ENCODE measurements at places on chromosomes 7 and 10.

GRCh38 chr10:69004821-69005220 is 16.2 kb downstream of the KIFBP start:
- DNase-seq, result no peak

- no peak for DNase-seq
Observed at GRCh38 chr10:127420138-127420684, 128.9 kb upstream of the NPS start.

GRCh38 chr10:75070961-75071428 is 40.5 kb upstream of the SAMD8 start:
- DNase-seq, result no peak

GRCh38 chr10:129030996-129031843 is 435.8 kb upstream of the MGMT start:
- DNase-seq, result peak; percentile 65

DNA sequence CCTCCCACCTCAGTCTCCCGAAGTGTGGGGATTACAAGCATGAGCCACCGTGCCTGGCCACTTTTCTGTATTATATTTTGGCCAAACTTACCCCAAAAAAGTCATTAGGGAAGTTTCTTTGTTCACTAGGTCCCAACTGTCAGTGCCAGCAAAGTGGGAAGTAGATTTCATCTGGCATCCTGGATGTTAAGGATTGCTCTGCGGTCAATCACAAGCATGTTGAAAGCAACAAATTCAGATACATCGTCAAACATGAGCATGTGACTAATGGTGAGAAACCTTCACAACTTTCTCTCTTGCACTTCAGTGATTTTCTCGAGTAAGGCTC is 14.3 kb upstream of the LRRC17 start:
- DNase-seq, result no peak

- DNase-seq, result no peak
Observed at GRCh38 chr10:58599927-58600553, 87.4 kb downstream of the BICC1 start.

DNA sequence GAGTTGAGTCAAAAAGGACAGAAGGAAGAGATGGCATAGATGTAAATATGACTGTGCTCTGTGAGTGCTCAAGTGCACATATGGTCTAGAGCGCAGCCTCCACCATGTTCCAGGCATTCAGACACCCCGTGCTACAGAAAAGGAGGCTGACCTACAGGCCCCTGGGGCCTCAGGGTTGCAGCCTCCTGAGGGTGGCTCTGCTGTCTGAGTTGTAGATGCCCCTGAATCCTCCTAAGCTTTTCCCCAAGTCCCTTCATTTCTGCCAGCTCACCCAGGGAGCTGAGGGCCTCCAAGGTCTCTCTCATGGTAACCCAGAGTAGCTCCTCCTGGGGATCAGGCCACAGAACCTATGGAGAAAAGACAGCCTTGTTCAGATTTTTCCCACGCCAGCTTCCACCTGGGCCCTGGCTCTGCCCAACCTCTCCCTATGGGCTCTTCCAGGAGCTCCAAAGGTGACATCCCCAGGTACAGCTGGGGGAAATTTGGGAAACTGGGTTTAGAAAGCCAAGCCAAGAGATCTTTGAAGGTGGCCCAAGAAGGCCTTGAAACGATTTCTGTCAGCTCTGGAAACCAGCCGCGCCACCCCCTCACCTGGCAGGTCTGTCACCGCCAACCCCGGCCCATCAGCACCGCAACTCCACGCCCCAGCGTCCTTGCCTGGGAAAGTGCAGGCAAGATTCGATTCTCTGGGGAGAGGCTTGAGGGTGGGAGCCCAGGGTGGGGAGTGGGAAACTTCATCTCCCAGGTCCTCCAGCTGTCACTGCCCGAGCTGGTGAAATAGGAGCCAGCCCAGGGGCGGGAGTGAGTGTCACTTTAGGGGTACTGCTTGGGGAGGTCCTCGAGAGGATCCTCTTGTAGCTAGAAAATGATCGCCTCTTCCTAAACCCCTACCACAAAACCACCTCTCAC is 2.4 kb downstream of the ZNF467 start:
- no peak for DNase-seq

DNA sequence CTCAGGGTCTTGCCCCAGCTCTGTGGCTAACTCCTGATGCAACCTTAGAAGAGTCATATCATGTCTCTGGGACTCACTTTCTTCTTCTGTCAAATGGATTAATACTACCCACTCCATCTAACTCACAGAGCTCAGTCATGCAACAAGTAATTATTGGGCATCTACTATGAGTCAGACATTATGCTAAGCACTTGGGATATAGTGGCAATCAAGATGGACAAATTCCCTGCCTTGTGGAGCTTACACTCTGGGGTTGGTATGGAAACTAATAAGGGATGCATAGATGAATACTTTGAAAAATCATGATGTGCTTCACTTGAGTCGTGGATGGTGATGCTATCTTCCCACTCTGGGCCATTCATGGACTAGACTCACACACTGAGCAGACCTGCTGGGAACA is 88.9 kb downstream of the KCNMA1 start:
- no peak for DNase-seq

GRCh38 chr7:12911053-12911452 is 223.6 kb downstream of the ARL4A start:
- DNase-seq, result no peak

- DNase-seq, result no peak
Observed at GRCh38 chr7:114574384-114574783, 159.8 kb downstream of the FOXP2 start.

Data from Right ventricle myocardium superior (tissue), 1 donor.